ENCODE measurements at places on chromosomes 1 and 21.

DNA sequence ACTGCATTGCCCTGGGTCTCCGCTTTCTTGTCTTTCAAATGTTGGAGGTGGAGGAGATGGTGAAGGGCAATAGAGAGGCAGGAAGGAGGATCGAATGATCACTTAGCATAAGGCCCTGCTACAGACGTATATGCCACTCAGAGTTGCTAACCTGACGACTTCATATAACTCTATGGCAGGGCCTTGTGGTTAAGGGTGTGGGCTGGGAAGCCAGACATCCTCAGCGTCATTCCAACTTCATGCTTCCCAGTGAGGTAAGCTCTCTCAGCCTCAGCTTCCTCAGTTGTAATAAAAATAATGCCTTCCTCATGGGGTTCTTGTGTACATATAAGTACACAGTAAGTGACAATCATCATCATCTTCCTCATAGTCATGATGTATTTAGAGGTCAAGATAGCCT, 54.6 kb downstream of the CASQ2 start:
- H3K27ac ChIP-seq = no peak overlapping the region
- H3K27me3 ChIP-seq = no peaks in the 10 kb centered on the region
- H3K36me3 ChIP-seq = no peaks in the 10 kb centered on the region

GRCh38 chr21:41837756-41838297, 41.3 kb downstream of the PRDM15 start:
- no peaks in the 10 kb centered on the region for H3K27me3 ChIP-seq
- H3K36me3 ChIP-seq = peaks cover 6% of the 10 kb centered on the region
- DNase-seq = no peak

DNA sequence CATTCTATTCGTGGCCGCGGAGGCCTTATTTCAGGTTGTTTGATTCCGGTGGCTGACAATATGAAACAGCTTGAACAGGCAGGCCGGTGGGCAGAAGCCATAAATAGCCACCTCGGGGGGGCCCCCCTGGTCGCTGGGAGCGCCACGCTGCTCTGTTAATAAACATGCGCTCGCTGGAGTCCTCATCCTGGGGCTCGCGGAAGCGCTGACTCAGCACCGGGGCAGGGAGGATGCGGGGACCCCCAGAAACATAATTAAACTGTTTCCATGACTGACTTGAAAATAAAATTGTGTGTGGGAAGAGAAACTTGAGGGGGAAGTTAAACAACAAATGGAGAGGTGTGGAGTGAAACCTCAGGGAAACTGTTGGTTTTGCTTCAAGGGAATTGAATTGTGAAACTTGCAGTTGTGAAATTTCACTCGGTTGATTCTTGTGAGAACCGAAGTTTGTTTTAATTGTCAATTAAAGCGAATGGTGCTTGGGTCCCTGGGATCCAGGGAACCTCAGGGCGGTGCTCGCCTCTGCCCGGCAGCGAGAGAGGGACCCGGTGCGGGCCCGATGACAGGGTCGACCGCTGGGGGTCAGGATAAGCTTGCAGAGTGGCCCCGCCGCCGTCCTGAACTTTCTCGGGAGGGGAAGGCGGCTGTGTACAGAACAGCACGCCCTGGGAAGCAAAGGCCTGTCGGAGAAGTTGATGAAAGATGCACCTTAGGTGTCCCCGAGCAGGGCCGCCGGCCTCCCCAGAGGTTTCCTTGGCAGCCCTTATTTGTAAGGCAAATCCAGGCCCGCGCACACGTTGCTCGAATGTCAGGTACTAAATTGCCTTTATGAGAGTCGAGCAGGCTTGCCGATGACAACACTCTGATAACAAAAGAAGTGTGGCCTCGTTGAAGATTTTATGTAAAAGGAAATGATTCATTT, 176.9 kb upstream of the LMO4 start:
- H3K4me3 ChIP-seq = peak overlapping the region; percentile 54
- H3K36me3 ChIP-seq = no peaks in the 10 kb centered on the region
- DNase-seq = no peak
- no peak overlapping the region for H3K27ac ChIP-seq

DNA sequence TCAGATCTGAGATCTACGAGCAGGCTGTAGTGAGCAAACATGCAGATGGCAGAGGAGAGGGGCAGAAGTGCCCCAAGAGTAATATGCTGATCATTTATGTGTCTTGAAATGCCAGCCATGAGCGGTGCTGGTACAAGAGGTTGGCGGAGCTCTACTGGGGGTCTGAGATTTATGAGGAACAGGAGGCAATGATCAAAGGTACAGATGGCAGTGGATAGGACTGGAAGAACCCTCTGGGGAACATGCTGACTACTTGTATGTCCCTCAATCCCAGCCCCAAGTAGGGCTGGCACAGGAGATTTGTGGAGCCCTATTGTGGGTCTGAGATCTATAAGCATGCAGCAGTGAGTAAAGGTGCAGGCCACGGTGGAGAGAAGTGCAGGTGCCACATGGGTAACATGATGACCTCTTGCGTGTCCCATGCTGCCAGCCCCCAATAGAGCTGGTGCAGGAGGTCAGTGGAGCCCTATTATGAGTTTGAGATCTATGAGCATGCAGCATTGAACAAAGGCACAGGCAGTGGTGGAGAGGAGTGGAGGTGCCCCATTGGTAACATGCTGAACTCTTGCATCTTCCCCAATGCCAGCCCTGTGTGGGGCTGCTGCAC, 97.2 kb upstream of the ZNF678 start:
- H3K4me1 ChIP-seq = no peaks in the 10 kb centered on the region
- H3K27me3 ChIP-seq = no peaks in the 10 kb centered on the region
- DNase-seq = no peak
- H3K27ac ChIP-seq = no peak overlapping the region

Data from CD8-positive, alpha-beta memory T cell (primary cell).